ENCODE measurements at places on chromosomes 13 and 19.
A peak's percentile ranks its signal among the peaks of the same experiment; 100 is the strongest.

DNA sequence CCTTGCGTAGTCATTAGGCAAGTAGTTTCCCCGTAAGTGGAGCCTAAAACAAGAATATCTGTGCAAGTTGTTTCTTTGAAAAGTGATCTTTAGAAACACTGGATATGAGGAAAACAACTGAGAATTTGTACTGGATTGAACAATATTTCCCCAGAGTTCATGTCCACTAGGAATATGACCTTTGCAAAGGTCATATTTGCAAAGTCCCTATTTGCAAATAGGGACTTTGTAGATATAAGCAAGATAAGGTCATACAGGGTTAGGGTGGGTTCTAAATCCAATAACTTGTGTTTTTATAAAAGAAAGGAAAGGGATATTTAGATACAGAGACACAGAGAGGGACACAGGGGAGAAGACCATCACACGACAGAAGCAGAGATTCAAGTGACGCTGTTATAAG, 489.2 kb upstream of the ATXN8OS start:
- H3K27ac ChIP-seq, result no peak overlapping the region
- H3K4me1 ChIP-seq, result no peaks in the 10 kb centered on the region
- H3K27me3 ChIP-seq, result no peaks in the 10 kb centered on the region
- H3K36me3 ChIP-seq, result no peaks in the 10 kb centered on the region
- H3K4me3 ChIP-seq, result no peak overlapping the region

GRCh38 chr13:31073859-31074718, 87.6 kb downstream of the HSPH1 start:
- H3K36me3 ChIP-seq, result no peaks in the 10 kb centered on the region
- H3K4me3 ChIP-seq, result no peak overlapping the region
- no peak overlapping the region for H3K27ac ChIP-seq
- DNase-seq, result peak; percentile 15
- H3K4me1 ChIP-seq, result peaks cover 14% of the 10 kb centered on the region
- no peaks in the 10 kb centered on the region for H3K27me3 ChIP-seq

DNA sequence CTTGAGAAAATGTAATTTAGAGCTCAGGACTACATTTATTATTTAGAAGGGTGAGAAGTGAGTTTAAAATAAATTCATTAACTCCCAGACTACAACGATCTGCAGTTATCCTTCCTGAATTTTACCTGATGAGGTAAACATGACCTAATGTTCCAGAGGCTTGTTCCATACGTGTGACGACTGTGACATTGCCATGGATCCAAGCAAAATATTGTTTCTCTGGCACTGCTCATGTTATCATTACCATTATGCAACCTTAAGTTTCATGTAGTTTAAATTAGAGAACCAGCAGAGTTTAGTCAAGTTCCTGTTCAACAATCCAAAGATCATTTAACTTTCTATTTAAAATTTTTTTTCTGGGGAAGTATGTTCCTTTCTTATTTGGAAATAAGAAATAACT, 279.6 kb downstream of the KLF5 start:
- H3K4me1 ChIP-seq, result no peaks in the 10 kb centered on the region
- H3K27me3 ChIP-seq, result no peaks in the 10 kb centered on the region

DNA sequence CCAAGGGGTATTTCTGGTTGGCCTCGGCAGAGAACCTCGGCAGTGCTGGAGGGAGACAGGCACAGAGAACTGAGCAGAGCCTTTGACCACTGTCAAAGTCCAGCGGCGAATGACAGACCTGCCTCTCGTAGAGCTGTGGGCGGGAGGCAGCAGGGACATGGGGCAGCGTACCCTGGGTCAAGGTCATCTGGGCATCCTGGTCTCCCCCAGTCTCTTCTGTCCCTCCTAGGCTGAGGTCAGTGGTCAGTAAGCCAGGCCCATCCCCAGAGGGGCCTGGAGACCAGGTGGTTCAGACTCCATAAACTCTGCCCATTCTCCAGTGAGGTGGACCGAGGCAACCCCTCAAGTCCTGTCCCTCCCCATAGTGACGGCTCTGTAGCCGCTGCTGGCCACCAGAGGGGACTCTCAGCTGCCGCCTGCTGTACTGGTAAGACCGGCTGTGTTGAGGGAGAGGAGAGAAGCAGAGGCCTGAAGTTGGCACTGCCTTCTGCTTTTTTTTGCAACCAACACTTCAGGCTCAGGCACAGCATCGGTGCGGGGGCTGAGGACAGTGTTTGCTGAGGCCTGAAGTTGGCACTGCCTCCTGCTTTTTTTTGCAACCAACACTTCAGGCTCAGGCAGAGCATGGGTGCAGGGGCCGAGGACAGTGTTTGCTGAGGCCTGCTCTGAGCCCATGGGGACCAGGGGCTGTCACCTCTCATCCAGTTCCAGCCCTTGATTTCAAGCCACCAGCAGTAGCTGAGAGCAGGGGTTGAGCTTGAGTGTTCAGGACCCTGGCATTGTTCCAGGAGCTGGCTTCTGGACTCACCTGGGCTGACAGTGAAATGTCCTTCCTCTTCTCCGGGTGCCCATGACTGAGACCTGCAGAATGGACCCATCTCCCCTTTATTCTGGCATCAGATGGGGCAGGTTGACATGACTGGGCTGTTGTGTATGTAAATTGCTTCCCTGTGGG, at the start of gene PGLYRP2:
PGLYRP2 (minus strand) TSS at position 111 of the 955 bp plus-strand sequence. CDS start 130 bp downstream, outside the sequence.
- H3K36me3 ChIP-seq, result no peaks in the 10 kb centered on the region
- no peak for DNase-seq
- H3K4me1 ChIP-seq, result no peaks in the 10 kb centered on the region
- H3K27me3 ChIP-seq, result no peaks in the 10 kb centered on the region

DNA sequence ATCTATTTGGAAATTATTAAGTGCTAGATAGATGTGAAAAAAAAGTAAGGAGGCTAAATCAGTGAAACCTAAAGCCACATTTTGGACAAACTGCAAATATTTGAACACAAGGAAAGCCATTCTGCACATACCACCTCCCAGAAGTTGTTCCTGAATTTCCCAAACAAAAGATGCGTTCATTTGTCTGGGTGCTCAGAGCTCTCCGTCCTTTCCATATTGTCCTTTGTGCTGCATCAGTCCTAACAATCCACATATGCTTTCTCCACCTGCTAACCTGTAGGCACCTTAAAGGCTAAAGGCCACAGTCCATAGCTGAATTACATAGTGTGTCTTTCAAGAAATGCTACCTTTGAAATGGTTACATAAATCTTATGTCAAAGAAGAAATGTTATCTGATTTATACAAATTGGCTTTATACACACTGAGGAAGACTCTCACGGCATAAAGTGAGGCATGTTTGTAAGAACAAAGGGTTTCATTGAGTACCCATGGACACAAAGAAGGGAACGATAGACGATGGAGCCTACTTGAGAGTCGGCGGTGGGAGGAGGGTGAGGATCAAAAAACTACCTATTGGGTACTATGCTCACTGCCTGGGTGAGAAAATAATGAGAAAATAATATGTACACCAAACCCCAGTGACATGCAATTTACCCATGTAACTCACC, 182.0 kb downstream of the RGCC start:
- H3K27me3 ChIP-seq, result no peaks in the 10 kb centered on the region
- no peak overlapping the region for H3K4me3 ChIP-seq
- peaks cover 23% of the 10 kb centered on the region for H3K4me1 ChIP-seq
- H3K27ac ChIP-seq, result no peak overlapping the region
- H3K36me3 ChIP-seq, result no peaks in the 10 kb centered on the region
- no peak for DNase-seq

DNA sequence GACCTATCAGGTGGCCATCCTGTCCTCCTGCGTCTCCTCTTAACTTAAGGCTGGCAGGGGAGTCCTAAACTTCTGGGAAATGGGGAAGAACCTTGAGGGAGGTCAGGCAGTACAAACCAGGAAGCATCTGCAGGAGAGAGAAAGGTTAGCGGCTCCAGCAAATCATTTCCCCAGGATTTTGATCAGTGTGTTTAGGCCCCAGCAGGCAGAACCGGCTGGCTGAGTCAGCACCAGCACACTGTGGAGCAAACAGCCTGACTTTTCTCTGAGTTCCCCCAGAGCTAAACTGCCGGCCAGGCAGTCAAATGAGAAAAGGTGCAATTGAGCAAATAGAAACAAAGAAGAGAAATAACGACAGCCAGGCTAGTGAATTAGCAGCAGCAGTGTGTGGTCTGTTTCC, 46.7 kb upstream of the MEDAG start:
- H3K36me3 ChIP-seq, result no peaks in the 10 kb centered on the region
- peaks cover 24% of the 10 kb centered on the region for H3K4me1 ChIP-seq
- no peak overlapping the region for H3K4me3 ChIP-seq
- H3K27me3 ChIP-seq, result no peaks in the 10 kb centered on the region
- peak overlapping the region; percentile 37 for H3K27ac ChIP-seq
